Hematopoietic multipotent progenitor cell treated with erythropoietin and hydrocortisone succinate and interleukin-3 and kit ligand, for 6 days (in vitro differentiated cells): ENCODE measurements at places on chromosomes 6 and 20.

- DNase-seq, result no peak
These were observed 6.0 kb upstream of the LKAAEAR1 start for GRCh38 chr20:64090165-64090564.

- no peak for DNase-seq
These were observed 17.4 kb downstream of the ADNP start for GRCh38 chr20:50913690-50914375.

DNA sequence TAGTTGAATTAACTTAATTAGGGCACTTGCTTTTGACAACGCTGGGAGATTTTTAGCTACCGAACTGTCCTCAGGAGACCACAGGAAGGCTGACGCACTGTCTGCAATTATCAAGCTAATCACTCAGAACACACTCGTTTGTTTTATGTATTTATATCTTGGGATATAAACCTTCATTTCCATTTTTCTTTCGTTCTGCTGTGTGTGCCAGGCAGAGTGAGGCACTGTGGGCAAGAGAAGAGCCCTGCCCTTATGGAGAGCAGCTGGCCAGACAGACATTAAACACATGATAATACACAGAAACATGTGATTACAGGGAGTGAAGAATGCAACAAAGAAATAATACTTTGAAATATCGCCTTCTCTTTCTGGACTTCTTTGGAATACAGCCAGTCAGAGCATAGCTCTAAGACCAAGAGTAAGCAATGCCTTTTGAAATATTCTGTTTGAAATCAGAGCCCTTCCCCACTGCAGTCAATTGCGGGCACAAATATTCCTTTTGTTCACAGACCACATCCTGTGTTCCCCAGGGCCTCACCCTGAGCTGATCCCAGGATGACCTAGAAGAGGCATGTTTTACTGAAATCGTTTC lies 96.8 kb downstream of the ANKRD60 start:
- no peak for DNase-seq

- DNase-seq, result no peak
These were observed 851 bp upstream of the HSD17B8 start for GRCh38 chr6:33203443-33204164.

GRCh38 chr6:11050731-11051130 lies 6.6 kb upstream of the ELOVL2 start:
- no peak for DNase-seq

GRCh38 chr6:147141711-147142308 lies 62.4 kb upstream of the STXBP5 start:
- no peak for DNase-seq

GRCh38 chr6:80343511-80343910 lies 237.0 kb downstream of the BCKDHB start:
- DNase-seq, result no peak

GRCh38 chr6:160028487-160029275 lies 59.8 kb downstream of the IGF2R start:
- DNase-seq, result no peak

DNA sequence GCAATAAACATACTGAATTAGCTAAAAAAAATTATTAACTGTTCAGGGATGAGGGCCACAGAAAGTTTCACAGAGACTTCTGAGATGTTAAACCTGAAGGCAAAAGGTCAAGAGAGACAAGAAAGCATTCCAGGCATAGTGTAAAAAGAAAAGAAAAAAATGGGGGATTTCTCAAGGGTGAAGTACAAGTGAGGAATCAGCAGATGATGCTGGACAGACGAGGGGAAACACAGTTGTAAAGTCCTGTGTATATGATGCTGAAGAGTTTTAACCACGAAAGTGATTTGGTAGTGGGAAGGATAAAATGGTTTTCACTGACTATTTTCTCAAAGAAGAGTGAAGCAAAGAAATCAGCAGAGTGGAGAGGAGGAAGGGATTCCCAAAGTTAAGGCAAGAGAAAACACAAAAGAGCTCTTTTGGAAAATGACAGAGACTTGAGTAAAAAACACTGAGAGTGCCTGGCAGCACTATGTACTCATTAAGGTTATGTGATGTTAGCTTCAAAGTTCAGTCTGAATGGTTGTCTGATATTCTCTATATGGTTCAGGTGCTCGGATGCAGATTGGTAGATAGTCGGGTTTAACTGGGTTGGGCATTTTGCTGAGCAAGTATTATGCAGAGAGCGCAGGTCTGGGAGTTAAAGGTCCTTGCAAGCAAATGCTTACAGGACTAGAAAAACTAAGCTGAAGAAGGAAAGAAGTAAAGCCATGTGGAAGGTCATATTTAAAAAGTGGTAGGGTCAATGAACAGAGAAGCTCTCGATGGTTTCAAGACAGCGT lies 16.4 kb downstream of the RAB23 start:
- no peak for DNase-seq

DNA sequence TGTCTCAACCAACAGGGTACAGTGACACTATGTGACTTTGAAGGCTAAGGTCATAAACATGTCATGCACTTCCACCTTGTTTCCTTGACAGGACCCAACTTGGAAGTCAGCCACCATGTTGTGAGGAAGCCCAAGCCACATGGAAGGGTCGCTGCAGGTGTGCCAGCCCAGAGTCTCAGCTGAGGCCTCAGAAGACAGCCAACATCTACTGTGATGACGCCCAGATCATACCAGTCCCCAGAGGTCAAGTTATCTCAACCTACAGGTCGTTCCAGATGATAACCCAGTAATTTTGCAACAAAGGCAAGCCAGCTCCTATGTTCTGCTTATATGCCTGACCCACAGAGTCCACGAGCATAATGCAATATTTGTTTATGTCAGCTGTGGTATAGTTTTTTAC lies 376.0 kb upstream of the AGPAT4 start:
- DNase-seq, result no peak

DNA sequence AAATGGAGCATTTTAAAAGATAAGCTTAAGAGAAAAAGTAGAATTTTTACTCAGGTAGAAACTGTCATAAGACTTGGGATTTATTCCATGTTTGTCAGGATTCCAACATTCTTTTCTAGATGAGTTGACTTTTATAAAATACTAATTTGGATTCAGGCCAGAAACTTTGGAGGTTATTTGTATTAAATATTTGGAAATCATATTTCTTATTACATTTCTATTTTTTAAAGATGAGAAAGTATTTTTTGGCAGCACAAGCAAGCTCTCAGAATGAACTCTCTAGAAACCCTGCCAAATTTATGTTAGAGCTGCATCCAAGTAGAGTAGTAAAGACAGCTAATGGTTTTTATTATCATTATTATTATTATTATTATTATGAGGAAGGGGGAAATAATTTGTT lies 1014.9 kb upstream of the GJE1 start:
- DNase-seq, result no peak

DNA sequence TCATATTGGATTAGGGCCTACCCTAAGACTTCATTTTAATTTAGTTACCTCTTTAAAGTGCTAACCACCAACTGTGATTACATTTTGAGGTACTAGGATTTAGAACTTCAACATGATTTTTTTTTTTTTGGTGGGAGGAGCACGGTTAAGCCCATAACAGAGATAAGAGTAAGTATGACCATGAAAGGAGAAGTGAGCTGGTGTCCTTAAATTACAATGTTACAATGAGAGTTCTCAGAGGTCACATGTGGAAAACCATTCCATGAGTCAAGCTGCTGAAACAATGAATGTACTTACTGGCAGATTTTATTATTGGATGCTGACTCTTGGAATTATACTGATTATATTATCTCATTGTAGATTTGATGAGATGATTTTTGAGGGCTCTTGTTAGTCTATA lies 779.3 kb upstream of the CITED2 start:
- no peak for DNase-seq

DNA sequence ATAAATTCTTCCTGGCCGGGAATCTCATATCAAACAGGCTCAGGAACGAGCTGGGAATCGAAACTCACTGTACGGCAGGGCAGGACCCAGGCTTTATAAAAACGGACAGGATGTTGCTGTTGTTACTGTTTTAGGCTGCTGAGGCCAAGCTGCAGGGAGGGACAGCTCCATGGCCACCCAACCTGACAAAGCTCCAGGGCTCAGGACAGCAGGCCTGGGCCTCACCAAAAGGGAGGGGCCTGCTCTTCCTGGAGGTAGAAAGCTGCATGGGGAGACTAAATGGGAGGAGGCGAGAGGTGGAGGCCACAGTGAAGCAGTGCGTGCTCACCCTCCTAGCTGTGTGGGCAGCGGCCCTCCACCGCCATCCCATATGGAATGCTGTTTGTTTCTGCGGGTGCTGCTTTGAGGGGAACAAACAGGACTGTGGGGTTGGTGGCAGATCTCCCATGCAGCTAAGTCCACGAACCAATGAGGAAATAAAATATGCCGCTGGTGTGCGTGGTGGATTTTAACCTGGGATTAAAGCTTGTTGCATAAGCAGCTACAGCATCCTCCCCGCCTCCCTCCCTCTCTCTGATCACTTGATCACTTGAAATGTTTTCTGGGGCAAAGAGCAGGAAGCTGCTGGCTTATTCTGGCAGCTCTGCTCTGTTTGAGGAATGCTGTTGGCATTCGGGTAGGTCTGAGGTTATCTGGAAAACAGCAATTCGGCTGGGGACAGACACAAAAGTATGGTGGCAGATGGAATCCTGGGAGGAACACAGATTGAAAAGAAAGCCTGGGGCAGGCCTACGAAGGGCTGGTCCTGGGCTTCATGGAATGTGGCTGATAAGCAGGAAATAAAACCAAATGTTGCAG lies 2.4 kb upstream of the ZMYND8 start:
- DNase-seq, result peak; percentile 74

DNA sequence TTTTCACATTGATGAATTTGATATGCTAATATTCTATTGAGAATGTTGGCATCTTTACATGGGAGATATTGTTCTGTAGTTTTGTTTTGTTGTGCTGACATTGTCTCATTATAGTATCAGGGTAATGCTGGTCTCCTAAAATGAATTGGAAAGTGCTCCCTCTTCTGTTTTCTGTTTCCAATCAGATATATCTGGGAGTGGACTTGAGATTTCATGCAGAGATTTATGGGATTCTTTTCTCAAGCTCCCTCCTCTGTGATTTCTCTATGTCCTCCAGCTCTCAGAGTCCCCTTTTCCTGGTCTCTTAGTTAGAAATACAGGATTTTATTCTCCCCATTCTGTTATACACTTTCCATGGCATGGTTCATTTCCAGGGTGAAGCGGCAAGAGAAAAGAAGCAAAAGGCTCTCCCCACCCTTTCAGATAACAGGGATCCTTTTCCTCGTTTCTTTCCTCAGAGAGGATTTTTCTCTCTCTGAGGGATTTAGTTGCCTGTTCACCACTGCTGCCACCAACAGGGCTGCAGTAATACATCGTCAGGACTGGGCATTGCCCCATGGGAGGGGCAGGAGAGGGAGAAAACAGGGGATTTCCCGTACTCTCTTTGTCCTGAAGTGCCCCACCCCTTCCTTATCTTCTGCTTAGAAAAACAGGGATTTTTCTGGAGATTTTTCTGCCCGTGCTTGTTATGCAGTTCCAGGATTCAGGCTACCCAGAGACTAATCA lies 59.3 kb upstream of the STMND1 start:
- DNase-seq, result peak; percentile 3

DNA sequence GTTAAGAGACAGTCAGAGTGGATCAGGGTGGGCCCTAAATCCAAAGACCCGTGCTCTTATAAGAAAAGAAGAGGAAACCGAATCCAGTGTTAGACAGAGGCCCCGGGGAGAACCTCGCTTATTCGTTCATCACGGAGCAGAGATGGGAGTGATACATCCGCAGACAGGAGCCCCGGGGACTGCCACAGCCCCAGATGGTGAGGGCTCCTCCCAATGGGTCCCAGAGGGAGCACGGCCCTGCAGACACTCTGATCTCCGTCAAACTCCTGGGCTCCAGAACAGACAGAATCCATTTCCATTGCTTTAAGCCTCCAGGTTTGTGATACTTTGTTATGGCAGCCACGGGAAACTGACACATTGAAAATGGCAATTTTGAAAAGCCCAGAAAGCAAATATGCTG lies 47.0 kb downstream of the CDH4 start:
- no peak for DNase-seq

DNA sequence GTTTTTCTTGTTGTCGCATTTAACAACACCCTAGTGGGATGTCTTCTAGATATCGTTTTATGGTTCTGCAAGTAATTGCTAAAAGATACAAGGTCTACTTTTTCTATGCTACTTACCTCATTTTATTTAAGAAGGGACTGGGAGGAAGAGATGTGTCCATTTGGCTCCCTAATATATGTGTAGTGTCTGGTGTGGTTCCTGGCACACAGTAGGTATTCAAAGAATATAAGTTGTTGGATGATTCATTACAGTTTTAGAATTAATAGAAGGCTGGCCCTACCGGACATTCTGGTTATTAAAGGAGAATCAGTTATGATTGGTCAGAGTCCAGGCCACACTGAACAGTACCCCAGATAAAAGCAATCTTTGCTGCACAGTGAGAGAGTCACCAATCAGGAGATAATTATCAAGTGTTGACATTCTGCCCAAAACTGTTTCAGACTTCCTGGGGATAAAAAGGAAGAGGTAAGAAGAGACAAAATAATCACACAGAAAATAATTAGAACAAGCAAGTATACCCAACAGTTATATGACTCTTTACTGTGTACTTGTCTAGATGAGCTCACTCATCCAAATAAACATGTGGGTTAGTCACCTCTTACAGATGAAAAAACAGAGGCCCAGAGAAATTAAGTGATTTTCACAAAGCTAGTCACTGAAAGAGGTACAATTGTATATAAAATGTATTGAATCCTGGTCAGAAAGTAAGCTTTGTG lies 7.0 kb downstream of the TMEM244 start:
- DNase-seq, result peak; percentile 67

GRCh38 chr20:24787621-24788020 lies 161.4 kb upstream of the CST7 start:
- DNase-seq, result no peak

GRCh38 chr6:65505736-65506135 lies 201.3 kb downstream of the EYS start:
- DNase-seq, result no peak

DNA sequence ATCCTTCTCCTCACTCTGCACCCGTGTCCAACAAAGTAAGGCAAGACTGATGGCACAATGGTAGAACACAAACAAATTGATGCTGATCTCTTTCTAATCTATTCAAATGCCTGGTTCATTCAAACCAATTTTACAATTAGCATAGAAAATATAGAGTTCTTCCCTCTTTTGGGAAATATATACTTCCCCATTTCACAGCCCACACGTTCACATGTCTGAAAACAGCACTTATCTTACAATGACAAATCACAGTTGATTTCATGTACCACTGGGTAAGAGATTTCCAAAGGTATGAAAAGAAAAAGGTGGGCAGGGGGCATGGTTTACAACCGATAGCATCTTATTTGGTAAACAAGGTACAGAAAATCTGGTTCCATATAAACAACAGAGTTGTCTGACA lies 137.6 kb downstream of the RNGTT start:
- DNase-seq, result no peak

GRCh38 chr20:7497985-7498384 lies 442.3 kb downstream of the HAO1 start:
- DNase-seq, result no peak

- no peak for DNase-seq
These were observed 59.9 kb downstream of the HTR1B start for GRCh38 chr6:77403424-77403823.
